Nucleus accumbens (tissue), 56 donors: ENCODE measurements at places on chromosomes 4 and X.

GRCh38 chrX:30799327-30799726, 89.7 kb downstream of the TAB3 start:
- no peak for DNase-seq

DNA sequence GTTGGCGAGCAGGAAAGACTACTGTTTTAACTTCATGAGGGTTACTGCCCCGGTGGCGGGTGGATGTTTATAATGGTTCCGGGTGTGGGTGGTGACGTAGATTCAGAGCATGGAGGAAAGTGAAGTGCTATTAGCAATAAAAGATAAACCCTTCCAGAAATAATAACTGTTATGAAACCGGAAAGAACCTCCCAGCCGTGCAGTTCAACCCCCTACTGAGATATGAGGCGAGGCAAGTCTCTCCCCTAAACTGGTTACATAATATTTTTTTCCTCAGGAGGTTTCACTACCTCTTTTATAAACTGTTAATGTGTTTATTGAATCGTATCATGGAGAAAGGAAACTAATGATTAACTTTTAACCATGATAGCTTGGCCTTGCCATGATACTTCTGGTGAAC, 33.9 kb upstream of the STIM2 start:
- no peak for DNase-seq

DNA sequence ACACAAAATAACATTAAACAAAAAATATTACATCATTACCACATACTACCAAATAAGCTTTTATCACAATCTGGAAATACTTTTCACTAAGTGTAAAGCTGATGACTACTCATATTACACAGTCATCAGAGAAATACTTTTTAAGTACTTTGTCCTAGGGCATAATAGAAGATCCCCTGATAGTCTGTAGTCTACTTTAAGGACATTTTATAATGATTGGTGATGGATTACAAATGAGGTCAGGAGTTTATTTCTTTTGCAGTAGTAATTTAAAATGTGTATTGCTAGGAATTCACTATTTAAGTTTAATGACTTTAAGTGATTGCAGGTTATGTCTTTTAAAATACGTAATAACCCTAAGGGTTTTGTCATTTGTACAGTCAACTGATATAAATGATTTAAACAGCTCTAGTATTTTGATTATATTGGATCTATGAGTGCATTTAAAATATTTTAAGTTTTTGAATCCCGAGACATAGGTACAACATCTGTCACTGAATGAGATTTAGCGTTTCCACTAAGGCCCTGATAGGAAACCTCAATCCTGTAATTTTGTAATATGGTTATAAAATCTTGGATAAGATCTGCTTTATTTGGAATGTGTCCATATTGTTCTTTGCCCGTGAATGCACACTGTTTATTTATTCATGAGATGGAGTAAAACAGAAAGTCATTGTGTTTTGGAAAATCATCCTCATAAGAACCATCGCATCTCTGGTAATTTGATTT, 189.5 kb downstream of the ARAP2 start:
- DNase-seq, result no peak

GRCh38 chr4:140764785-140765392, 8.7 kb upstream of the TBC1D9 start:
- no peak for DNase-seq

- no peak for DNase-seq
Measured at GRCh38 chrX:19761554-19762295, 125.7 kb downstream of the SH3KBP1 start.

DNA sequence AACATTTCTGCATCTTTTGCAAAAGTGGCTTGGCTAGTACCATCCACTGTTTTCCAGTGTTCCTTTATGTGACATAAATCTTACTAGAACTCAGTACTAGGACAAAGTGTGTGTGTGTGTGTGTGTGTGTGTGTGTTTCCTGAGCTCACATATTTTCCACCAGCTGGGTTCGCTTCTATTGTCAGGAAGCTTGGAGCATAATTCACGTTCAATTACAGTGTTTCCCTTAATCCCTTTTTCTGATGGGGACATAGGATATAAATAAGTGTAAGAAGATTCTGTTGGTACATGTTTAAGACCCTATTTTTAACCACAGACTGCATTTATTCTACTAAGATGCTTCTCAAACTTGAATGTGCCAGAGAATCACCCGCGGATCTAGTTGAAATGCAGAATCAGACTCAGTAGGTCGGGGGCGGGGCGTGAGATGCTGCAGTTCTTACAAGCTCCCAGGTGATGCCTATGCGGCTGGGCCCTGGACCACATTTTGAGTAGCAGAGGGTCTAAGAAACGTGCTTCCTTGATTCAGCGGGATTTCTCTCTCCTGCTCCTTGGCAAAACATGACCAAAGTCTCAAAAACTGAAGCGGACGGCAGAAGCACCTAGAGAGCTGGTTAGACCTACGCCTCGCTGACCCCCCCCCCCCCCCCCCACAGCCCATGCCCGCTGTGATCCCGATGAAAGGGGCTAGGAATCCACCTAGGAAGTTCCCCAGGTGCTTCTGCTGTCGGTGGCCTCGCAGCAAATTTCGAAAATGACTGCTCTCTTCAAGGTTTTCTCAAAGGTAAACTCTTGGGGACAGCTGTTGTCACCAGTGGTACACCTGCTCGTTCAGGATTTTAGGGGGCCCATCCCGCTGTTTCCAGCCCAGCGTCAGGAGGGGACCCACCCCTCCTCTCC, 797 bp downstream of the CD99L2 start:
- DNase-seq, result peak; percentile 6

DNA sequence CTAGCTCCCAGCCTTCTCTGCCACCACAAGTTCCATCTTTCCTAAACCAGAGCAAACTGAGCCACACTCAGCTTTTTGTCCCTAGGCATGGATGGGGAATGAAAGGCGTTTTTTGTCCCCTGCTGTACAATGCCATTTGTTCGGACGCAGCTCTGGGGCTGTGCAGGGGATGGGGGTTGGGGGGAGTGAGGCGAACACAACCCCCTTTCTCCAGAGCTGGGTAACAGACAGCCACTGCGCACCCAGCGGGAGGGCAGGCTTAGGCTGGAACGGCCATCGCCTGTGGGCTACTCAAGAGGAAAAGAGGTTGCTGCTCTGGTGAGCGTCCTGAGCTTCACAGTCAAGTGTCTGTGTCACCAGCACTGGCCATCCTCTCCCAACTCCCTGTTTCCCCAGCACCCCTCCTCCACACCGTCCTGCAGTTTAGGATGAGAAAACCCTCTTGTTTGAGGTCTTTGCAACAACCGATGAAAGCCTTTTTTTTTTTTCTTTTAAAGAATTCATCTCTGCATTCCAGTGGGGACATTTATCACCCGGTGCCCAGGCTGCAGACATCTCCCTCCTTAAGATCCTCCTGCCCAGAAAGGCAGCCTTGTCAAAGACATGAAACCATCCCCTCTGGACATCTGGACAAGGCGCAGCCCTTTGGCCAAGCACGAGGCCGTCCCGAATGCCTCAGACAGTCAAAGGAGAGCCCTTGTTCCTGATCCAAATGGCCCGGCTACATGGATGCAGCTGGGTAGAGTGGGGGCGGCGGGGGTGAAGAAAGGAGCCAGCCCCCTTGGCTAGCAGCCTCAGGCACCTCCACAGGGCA, 419.6 kb downstream of the BCOR start:
- peak; percentile 2 for DNase-seq
